ENCODE measurements at places on chromosomes 1 and 21. TPM values are rescaled to one million over a fixed set of nuclear protein-coding genes. Genes with fewer than 3 reads are reported as not detected.

GRCh38 chr1:224901087-224901810, 28.2 kb upstream of the DNAH14 start:
- no peaks in the 10 kb centered on the region for H3K4me1 ChIP-seq
- no peaks in the 10 kb centered on the region for H3K36me3 ChIP-seq
- no peak for DNase-seq
- H3K4me3 ChIP-seq, result no peak overlapping the region
- H3K27ac ChIP-seq, result no peak overlapping the region

DNA sequence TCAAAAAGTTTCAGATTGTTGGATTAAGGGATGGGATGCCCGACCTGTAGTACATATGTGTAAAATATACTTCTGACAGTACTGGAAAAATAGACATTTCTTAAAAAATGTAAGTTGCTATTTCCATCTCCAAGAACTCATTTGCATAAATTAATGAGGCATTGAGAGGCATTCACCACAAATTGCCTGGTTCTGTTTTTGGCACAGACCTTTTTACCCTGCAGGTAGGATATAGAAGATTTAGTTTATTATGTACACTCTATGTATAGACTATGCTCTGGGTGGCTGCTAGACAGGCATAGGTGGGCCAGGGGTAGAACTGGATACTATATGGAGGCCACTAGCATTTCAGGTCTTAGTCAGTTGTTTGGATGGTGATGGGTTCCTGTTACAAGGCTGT, 8.0 kb downstream of the CCDC17 start:
- peaks cover 90% of the 10 kb centered on the region for H3K36me3 ChIP-seq
- no peak overlapping the region for H3K27ac ChIP-seq
- no peak overlapping the region for H3K4me3 ChIP-seq

DNA sequence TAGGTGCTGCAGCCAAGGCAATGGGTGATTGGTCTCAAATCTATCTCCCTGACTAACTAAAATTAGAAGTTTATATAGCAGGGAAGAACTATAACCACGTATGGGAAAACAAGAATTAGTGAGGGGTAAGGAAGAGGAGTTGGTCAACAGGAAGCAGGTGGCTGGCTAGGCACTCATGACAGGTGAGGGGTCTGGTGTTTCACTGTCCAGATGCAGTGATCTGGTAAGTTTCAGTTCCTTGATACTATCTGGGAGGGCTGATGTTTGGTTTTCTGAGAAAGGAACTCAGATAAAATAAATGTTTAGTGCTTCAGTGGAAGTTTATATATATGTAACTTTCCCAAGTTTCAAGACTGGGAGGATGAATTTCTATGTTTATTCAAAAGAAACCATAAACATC, 11.6 kb upstream of the POU2F1 start:
- no peak for DNase-seq
- no peaks in the 10 kb centered on the region for H3K27me3 ChIP-seq
- no peak overlapping the region for H3K27ac ChIP-seq

GRCh38 chr1:192626366-192627179, 9.4 kb upstream of the RGS13 start:
- DNase-seq, result no peak
- H3K4me1 ChIP-seq, result no peaks in the 10 kb centered on the region
- H3K27me3 ChIP-seq, result no peaks in the 10 kb centered on the region

GRCh38 chr1:232422898-232423297, 207.0 kb downstream of the SIPA1L2 start:
- no peaks in the 10 kb centered on the region for H3K36me3 ChIP-seq
- H3K4me1 ChIP-seq, result no peaks in the 10 kb centered on the region
- DNase-seq, result no peak
- H3K27me3 ChIP-seq, result no peaks in the 10 kb centered on the region

Gene WNT2B
- total RNA-seq, result 0.04 TPM
